Activated CD8-positive, alpha-beta memory T cell treated with anti-CD3 and anti-CD28 coated beads for 1 hour (primary cell): ENCODE measurements at places on chromosomes 6 and 20.

DNA sequence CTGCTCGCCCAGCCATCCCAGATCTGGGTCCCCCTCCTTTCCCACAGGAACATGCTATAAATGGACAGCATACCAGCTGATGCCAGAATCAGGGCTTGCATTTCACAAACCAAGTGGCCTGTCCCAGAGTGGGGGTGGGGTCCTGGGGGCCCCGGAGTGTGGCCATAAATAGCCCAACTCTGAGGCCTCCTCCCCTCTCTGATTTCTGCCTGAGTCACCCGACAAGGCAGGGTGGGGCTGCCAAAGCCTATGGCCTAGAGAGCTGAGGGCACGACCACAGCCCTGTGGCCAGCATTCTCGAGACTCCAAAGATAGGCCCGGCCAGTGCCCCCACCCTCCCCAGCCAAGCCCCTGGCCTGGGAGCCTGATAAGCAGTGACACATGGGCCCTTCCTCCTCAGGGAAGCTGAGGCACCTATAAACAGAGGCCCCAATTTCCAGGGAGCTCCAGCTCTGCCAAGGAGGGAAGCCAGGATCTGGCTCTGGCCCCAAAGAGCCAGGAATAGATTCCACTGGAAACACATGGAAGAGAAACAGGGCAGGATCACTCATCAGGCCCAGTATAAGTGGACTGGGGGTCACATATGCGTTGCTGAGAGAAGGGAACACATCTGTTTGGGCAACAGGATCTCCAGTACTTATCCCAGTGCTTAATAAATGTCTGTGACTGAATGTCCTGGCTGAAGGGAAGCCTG, 20.3 kb downstream of the SNTA1 start:
- no peak for DNase-seq

- DNase-seq: no peak
Observed at GRCh38 chr6:41577356-41578216, 31.4 kb downstream of the FOXP4 start.

DNA sequence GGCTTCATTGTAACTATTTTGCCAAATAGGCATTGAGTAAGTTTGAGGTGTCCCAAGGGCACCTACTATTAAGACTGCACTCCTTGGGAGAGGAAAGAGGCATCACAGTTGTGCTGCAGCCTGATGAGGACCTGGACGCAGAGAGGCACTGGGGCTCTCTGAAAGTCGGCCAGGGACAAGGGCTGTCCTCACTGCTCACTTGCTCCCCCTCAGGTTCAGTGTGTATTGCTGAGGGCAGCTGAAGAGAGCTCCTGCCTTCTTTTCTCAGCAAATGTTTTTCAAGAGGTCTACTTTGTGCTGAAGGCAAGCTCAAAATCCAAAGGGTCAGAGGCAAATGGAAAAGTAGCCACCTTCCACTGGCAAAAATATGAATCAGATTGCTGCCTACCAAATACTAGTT, 331.8 kb downstream of the RIMS1 start:
- no peak for DNase-seq

DNA sequence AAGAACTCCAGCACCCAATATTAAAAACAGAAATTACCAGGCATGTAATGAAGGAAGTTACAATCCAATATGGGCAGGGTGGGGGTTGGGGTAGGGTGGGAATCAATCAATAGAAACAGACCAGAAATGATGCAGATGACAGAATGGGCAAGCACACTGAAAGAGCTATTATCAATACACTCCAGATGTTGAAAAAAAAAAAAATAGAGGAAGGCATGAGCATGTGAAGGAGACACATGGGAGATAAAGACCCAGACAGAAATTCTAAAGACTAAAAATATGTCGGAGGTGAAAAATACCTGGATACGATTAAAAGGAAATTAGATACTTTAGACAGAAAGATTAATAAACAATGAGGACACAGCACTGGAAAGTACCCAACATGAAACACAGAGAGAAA, 19.1 kb upstream of the ZC3H12D start:
- no peak for DNase-seq

DNA sequence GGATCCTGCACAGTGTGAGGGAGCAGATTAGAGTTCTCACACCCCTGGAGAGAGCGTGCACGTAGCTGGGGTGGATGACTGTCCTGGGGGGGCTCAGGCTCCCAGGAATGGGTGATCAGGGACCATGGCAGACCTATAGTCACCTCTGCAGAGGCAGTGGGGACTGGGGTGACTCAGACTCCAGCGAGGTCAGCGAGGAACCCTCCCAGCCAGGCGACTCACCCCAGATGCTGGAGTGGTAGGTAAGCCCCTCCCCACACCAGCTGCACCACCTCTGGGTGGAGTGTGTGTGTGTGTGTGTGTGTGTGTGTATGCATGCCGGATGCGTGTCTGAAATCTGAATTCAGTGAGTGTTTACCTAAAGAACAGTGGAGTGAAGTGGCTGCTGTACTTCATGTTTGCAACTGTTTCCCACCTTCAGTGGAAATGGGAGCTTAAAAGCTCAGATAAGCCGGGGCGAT, 17.4 kb upstream of the GTSF1L start:
- no peak for DNase-seq

DNA sequence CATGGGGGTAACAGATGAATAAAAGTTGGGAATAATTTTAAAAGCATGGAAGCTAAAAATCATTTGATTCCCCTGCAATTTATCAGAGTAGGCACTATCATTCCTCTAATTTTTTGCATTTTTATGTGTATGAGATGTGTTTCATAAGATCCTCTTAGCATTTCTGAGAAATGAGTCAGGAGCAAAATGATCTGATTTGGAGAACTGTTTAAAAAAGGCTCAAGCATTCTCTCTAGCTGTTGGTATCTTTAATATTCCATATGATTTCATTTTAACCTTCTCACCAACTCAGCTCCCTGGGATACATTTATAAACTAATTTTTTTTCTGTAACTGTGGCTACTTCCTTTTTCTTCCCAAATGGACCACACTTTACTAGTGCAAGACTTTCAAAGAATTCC, 60.9 kb downstream of the MCHR2 start:
- no peak for DNase-seq

- DNase-seq: no peak
Observed at GRCh38 chr6:156804402-156804801, 27.2 kb downstream of the ARID1B start.
